ENCODE measurements at places on chromosomes 1 and 21.

- DNase-seq, result no peak
These were observed 31.2 kb upstream of the CFAP126 start for GRCh38 chr1:161398900-161399256.

DNA sequence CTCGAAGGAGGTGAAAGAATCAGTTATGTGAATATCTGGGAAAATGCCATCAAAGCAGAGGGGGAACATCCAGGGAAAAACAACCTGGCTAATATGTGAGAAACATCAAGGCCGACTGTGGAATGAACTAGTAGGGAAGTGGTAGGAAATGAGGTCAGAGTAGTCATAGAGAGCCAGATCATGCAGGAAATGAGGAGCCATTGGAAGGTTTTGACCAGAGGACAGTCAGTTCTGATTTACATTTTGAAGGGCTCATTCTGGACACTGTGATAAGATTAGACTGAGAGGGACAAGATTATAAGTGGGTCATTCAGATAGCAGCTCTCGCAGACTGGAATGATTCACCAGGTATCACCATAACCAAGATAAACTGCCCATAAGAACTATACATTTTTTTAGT lies 63.7 kb downstream of the SYT14 start:
- no peak for DNase-seq

DNA sequence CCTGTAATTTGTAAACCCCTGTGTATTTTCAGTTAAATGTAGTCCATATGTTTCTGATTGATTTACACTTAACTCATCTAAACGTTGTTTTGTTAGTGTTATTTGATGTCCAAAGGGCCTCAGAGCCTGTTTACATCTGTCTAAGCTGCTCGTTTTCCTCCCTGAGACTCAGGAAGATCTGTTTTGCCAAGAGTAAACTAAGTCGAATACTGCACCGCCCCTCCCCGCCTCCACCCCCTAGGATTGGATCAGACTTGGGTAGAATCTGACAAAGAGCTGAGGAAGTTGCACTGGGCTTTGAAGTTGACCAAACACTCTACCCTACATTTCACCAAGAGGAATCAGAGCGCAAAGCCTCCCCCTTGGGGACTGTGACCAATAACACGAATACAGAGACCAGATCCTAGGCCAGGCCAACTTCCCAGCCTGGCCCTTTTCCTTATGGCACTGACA lies 206.9 kb upstream of the LMO4 start:
- no peak for DNase-seq

DNA sequence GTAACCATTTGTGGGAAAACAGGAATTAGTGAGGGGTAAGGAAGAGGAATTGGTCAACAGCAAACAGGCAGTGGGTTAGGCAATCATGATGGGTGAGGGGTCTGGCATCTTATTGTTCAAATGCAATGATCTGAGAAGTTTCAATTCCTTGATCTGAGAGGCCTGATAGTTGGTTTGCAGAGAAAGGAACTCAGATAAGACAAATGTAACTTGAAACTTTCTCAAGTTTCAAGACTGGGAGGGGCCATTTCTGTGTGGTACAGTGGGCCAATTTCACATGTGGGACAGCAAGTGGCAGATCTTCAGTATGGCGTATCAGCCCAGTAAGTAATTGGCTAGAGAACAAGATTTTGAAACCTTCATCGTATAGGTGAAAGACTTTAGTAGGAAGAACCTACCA lies 102.5 kb downstream of the XPR1 start:
- DNase-seq, result no peak

DNA sequence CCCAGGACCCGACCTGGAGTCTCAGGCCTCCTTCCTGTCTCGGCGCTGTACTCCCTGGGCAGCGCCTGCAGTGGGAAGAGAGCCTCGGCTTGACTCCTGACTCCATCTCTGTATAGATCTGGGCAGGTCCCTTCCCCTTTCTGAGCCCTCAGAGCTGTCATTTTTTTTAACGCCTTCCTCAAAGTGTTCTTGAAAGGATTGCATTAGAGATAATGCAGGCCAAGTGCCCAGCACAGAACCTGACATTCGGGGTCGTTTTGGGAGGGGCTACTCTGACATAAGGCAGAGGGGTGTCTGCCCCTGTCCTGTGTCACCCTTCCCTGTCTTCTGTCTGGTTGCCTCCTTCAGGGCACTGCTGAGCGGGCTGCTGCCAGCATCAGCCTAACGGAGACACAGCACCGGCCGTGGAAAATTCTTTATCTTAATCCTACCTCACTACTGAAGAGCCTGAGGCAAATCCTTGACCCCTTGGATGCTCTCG lies 271.6 kb downstream of the TRABD2B start:
- DNase-seq, result no peak
